ENCODE measurements at places on chromosomes 16 and 17.

GRCh38 chr17:80260791-80261158, at the start of gene RNF213:
RNF213 (plus strand) TSS chr17:80260852; CDS start chr17:80263682, 2,830 bp downstream.
- no peak for DNase-seq

DNA sequence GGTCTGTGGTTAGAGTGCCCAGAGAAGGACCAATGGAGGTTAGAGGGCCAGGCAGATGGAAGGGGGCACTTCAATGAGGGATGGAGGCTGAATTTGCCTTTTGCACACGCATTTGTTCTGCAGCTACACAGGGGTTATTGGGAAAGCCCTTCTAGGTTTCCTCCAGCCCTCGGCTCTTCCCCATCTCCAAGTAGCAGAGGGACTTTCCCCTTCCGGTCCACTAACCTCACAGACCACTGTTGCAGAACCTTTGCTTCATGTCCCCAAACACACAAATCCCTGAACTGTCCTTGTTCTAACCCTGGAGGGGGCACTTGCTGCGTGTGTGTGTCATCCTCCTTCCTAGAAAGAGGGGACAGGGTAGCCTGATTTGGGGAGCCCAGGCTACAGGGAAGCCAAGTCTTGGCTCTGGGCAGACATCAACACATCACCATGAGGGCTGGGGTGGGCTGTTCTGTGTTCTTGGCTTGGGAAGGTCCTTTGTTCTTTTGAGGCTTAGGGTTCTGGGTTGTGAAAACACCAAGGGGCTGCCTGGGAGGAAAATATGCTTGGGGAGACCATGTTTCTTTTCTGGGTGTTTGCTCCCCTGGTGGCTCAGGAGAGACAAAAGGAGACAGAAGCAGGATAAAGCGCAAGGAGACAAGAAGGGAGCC, 7.3 kb upstream of the NR1D1 start:
- DNase-seq, result no peak

- DNase-seq, result no peak
Observed at GRCh38 chr17:8326511-8327302, 12.9 kb upstream of the ODF4 start.

DNA sequence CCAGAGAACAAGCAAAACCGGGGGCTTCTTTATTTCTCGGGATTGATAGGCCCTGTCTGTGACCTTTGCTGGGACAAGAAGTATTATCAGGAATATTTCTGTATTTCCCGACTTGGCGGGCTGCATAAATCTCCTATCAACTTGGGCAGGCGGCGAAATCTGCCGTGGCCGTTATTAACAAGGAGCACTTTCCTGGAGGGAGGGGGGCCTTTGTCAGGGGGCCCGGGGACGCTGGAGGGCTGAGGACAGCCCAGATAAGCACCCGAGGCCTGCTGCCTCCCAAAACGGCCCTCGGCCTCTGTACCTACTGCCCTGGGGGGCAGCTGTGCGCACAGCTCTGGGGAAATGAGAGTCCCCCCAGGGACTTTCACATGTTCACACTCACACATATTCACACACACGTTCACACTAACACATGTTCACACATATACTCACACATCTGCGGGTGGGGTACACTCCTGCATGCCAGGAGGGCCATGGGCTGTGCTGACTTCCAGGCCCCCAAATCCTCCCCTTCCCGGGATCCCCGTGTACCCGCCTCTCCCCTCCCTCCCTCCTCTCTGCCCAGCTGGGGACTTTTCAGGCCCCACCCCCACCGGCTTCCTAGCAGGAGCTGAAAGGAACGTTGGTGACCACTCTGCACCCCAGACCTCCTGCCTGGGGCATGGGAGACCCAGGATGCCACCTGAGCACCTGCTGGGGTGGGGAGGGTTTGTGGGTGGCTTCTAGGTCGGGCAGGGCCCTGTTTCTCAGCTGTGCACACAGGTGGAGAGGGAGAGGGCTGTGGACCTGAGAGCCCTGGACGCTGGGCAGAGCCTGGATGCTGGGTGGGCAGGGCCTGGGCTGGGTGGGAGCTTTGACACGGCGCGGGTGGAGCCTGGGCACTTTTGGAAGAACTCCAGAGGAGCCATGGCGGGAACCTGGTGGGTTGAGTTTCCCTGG, 24.3 kb upstream of the GSE1 start:
- no peak for DNase-seq

DNA sequence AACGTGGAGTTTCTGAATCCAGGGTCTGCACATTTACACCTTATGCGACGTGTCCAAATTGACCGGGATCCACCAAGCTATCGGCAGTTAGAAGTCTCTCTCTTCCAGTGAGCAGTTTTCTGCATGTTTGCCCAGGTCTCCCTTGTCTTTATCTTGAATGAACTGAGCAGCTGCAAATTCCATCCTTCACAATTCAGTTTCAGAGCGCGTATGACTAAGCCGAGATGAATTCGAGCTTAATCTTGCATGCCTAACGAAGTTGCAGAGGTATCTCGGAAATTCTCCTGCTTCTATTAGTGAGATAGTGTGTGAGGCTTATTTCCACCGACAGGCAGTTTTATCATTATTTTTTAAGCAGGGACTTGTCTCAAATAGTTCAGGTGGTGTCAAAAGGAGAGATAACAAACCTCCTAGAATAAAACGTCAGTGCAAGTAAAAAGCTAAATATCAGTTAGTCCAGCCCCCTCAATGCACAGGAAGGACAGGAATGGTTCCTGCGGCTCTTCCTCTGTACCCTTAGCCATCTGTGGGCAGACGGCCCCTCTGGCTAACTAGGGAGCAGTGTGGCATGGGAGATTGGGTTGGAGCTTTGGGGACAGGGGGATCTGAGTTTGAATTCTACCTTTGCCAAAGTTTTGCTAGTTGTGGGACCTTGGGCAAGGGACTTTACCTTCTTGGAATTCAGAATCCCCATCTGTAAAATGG, 93.0 kb upstream of the GPR139 start:
- DNase-seq, result no peak

GRCh38 chr16:56513972-56514371, 5.9 kb downstream of the BBS2 start:
- DNase-seq, result no peak

GRCh38 chr17:57096472-57097202, 11.6 kb downstream of the AKAP1 start:
- DNase-seq, result no peak

- DNase-seq, result no peak
Observed at GRCh38 chr16:65722429-65722828, 600.6 kb upstream of the CDH11 start.

GRCh38 chr17:75679706-75680211, 12.6 kb downstream of the SAP30BP start:
- no peak for DNase-seq

DNA sequence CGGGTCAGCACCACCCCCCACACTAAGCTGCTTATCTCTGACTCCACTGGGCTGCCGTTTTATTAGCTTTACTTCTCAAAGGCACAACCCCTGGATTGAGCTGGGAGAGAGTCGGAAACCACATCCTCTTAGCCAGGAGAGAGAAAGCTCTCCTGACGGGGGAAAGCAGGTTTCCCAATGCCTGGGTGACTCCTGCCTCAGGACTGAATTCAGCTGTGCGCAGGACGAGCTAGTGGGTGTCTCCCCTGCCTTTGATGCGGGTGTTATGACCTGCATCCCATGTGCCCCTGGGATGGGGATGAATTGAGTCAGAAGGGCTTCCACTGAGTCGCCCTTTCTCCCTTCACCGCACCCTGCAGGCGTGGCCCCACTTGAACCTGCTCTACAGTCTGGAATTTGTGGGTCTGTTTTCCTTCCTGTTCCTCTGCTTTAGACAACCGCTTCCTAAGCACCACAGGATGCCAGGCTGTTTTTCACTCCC, 819.2 kb upstream of the EEF2KMT start:
- DNase-seq, result no peak

DNA sequence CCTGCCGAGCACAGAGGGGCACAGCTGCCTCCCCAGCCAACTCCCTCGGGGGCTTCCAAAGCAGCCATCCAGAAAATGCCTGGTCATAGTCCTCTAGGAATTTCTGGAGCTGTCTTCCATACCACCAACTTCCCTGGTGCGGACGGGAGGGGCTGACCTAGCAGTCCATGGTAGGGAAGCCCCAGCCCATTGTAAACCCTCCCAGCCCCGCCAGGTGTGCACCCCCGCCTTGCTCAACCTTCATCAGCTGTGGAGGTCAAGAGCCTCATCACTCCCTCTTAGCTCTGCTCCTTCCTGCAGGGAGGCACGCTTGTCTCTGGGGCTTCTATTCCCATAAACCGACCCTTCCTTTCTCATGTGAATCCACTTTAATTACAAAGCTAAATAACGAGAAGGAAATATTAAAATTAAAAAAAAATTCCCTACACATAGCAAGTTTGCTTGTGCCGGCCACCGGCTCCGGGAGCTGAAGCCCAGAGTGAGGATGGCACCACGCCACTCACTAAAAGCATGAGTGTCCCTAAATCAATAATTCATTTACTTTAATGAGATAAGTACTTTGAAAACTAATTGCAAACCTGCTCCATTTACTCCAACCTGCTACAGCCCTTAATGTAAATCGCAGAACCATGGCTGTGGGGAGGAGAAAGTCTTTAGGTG, 181.4 kb downstream of the ENGASE start:
- DNase-seq, result no peak

All from GOT3 (cell line).